HFFc6 (cell line): ENCODE measurements at places on chromosomes 16 and 17. TPM values are rescaled to one million over a fixed set of nuclear protein-coding genes. Genes with fewer than 3 reads are reported as not detected.

DNA sequence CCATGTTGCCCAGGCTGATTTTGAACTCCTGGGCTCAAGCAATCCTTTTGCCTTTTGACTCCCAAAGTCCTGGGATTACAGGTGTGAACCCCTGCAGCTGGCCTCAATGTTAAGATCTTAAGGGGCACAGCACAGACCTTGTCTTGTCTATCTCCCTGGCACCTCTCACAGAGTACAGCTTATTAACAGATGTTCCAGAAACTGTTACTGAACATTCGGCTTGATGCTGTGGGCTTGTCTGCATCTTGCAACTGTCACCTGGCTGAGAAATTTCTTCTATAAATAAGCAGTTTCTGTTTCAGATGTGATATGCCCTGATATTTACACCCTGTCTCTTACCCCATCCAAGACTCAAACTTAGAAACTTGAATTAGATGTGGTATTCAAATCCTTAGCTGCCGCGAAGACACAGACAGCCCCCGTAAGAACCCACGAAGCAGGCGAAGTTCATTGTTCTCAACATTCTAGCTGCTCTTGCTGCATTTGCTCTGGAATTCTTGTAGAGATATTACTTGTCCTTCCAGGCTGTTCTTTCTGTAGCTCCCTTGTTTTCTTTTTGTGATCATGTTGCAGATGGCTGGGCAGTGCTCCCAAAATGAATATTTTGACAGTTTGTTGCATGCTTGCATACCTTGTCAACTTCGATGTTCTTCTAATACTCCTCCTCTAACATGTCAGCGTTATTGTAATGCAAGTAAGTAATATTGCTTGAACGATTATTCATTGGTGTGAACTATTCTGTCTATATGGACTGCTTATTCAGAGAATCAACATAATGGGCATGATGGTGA, at the start of gene TNFRSF17:
TSS of gene TNFRSF17 (plus strand) at position 450 of the 791 bp plus-strand sequence. CDS start at position 565, 115 bp downstream.
- peak; percentile 13 for DNase-seq

DNA sequence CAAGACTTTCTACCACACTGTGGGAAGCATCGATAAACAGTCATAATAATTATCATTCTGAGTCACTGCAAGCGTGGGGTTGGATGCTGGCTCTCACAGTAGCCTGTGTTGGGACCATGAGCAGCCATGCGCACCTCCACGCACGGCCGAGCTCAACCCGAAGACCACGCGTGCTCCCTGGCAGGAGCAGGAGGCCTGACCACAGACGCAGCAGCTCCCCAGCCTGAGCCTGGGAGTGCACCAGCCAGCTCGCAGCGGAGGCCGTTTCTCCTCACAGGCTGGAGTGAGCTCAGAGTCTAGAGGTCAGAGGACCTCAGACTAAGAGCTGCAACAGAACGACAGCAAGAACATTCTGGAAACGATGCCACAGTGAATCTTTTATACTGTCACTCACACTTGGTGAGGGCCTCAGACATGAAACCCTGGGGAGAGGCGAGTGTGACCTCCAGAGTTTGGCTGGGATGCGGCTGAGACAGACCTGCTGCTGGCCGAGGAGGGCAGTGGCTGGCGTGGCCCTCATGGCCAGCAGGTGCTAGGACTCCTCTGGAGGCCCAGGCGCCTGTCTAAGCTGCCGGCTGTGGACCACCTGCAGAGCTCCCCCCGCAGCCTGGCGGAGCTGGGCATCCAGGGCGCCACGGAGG, 6.0 kb downstream of the NDUFAF8 start:
- no peak for DNase-seq

GRCh38 chr17:68349157-68349556, 57.9 kb downstream of the ARSG start:
- no peak for DNase-seq

DNA sequence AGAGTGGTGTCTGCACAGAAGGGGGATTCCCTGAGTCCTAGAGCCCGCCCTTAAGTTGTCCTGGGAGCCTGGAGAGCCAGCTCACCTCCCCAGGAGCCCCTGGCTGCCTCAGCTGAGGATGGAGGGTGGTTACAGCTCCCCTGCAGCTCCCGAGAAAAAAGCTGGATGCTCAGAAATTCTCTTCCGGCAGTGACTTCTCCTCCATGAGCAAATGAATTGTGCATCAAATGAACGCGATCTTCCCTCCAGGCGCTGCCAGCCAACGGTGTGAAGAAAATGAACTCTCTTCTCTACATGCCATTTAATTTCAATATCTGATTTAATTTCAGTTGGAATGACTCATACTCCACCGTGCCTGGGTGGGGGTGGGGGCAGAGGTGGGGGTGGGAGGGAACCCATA, 14.3 kb upstream of the C16orf74 start:
- no peak for DNase-seq

GRCh38 chr16:12341966-12342365, 365.4 kb downstream of the SNX29 start:
- peak; percentile 35 for DNase-seq

- DNase-seq: no peak
These were observed 17.0 kb upstream of the DNASE1 start for GRCh38 chr16:3637371-3637923.

The IGSF6 gene
- total RNA-seq: not detected in 3 replicates
